ENCODE measurements at places on chromosomes 3 and 15.

GRCh38 chr15:66884115-66884622 lies 181.2 kb upstream of the SMAD3 start:
- peaks cover 52% of the 10 kb centered on the region for H3K4me1 ChIP-seq
- peak overlapping the region; percentile 84 for H3K27ac ChIP-seq
- DNase-seq, result no peak
- H3K4me3 ChIP-seq, result no peak overlapping the region

DNA sequence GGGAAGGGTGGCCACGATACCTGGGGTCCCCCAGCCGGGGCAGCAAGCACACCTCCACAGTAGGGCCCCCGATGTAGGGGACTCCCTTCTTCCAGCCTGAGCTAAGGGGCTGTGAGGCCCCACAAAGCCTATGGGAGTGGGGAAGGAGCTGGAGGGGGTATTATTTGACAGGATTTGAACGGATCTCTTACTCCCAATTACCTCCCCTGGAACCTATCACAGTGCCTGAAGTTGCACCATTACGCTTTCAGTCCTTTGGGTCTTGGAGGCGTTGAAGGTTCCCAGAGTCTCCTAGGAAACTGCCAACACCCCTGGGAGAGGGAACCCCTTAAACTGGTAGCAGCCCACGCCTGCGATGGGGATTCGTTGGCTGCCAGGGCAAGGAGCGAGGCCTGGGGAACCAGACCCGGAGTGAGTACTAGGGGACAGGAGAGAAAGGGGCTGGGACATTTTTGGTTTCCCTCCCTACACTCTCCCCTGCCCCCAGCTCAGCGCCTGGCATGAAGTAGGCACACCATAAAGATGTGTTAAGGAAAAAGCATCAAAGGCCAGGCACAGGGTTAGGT lies 409 bp upstream of the LHFPL4 start:
- H3K4me3 ChIP-seq, result no peak overlapping the region
- H3K27me3 ChIP-seq, result peaks cover 4% of the 10 kb centered on the region
- H3K4me1 ChIP-seq, result no peaks in the 10 kb centered on the region
- no peak for DNase-seq
- no peak overlapping the region for H3K27ac ChIP-seq

DNA sequence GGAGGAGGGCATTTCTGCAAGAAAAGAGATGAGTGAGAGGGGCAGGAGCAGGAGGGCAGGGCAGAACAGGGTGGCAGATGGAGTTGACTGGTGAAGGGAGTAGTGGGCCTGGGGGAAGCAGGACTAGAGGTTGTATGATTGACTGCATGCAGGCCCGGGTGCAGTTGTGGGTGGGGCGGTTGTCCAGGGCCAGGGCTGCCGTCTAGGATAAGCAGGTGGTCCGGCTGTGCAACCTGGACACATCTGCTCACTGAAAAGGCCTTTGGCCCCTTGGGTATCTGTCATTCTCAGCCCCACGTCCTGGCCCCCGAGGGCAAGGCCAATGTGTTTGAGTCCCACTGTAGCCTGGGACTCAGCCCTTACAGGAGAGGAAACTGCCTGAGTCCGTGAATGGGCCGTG lies 25.4 kb downstream of the ALS2CL start:
- H3K27me3 ChIP-seq, result no peaks in the 10 kb centered on the region
- H3K4me1 ChIP-seq, result no peaks in the 10 kb centered on the region
- no peak overlapping the region for H3K27ac ChIP-seq
- no peak for DNase-seq
- H3K36me3 ChIP-seq, result no peaks in the 10 kb centered on the region

DNA sequence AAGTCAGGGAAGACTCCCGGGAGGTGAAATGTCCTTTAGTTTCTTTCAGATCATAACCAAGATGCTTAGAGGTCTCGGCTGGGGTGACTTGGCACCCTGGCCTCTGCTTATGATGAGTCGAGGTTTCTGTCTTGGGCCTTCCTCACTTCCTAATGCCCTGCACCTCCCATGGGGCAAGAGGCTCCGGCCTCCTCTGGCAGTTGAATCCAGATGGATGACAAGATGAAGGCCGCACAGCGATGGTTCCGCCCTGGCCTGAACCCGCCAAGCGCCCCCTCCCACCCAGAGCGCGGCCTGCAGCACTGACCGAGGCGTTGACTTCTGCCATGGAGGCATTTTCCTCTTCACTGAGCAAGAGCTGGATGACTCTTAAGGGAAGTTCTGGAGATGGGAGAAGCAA lies 31.3 kb downstream of the MUC20 start:
- H3K4me3 ChIP-seq, result no peak overlapping the region
- H3K27ac ChIP-seq, result no peak overlapping the region
- H3K4me1 ChIP-seq, result peaks cover under 1% of the 10 kb centered on the region
- H3K27me3 ChIP-seq, result no peaks in the 10 kb centered on the region
- no peak for DNase-seq
- no peaks in the 10 kb centered on the region for H3K36me3 ChIP-seq

DNA sequence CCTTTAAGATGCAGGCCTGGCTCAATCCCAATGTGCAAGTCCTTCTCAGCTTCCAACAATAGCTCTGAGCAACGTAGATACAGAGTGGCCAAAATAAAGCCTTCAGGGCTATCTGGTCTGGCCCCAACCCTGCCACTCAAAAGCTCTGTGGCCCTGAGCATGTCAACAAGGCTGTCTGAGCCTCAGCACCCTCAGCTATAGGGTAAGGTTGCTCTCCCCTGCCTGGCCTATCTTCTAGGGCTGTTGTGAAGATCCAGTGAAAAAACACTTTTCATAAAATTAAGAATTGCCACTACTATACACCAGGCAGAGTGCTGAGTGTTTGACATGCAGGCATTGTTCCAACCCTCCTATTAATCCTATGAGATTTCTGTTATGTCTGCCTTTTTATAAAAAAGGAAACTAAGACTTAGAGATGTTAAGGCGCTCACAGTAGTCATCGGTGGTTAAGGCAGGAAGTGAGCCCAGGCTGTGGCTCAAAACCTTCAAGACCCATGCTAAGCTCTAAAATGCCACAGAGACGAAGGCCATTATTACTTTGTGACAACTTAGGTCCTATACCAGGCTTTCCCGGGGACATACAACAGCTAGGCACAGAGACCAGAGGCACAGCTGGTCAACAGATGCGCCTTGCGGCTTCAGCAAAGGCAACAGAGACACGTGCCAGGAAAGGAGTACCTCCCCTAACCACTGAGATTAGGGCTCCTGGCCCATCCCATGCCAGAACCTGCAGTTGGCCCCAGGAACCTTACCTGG lies 5.1 kb downstream of the POLG start:
- H3K4me3 ChIP-seq, result no peak overlapping the region
- DNase-seq, result no peak
- H3K36me3 ChIP-seq, result peaks cover 84% of the 10 kb centered on the region
- peaks cover 53% of the 10 kb centered on the region for H3K4me1 ChIP-seq
- no peaks in the 10 kb centered on the region for H3K27me3 ChIP-seq

DNA sequence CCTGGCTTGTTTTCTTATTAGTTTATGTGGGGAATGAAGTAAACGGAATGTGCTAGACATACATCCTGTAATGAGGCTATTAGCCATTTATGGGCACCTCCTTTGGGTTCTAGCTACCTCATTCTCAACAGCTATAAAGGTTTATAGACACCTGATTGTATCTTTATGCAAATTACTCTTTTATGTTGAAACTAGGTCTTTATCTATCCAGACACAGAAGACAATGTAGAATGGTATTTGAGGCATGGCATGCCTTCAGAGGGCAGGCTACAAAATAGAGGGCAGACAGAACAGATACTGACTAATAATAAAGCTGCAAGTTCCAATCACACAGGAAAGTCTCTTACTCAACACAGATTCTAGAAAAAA lies 27.1 kb downstream of the TBC1D2B start:
- DNase-seq, result no peak
- H3K27ac ChIP-seq, result no peak overlapping the region
- no peaks in the 10 kb centered on the region for H3K27me3 ChIP-seq
- H3K36me3 ChIP-seq, result peaks cover 9% of the 10 kb centered on the region
- no peak overlapping the region for H3K4me3 ChIP-seq
- peaks cover 71% of the 10 kb centered on the region for H3K4me1 ChIP-seq
